Stomach (tissue), 19 donors: ENCODE measurements at places on chromosomes 1 and 21. TPM values are rescaled to one million over a fixed set of nuclear protein-coding genes. Genes with fewer than 3 reads are reported as not detected.

GRCh38 chr1:70295749-70296148 lies 58.8 kb downstream of the ANKRD13C start:
- H3K4me1 ChIP-seq = no peaks in the 10 kb centered on the region
- H3K4me3 ChIP-seq = no peak overlapping the region
- H3K36me3 ChIP-seq = peaks cover 75% of the 10 kb centered on the region
- no peak overlapping the region for H3K27ac ChIP-seq

DNA sequence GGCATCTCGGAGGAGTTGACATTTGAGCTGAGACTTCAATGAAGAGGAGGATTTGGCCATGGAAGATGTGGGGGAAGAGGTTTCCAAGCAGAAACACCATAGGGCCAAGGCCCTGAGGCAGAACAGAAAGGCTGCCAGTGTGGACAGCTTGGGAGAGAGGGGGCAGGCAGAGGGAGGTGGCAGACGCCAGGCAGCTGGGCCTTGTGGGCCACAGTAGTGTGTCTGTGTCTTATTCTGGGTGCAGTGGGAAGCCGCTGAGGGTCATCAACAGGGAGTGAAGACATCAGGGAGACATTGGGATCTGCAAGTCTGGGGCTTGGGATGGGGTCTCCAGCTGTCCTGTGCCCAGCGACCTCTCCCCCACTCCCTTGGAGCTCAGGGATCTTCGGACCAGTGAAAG lies 96.8 kb downstream of the LACTBL1 start:
- no peaks in the 10 kb centered on the region for H3K36me3 ChIP-seq
- no peak for DNase-seq
- no peaks in the 10 kb centered on the region for H3K27me3 ChIP-seq
- no peak overlapping the region for H3K4me3 ChIP-seq
- H3K4me1 ChIP-seq = peaks cover 2% of the 10 kb centered on the region

GRCh38 chr1:151164732-151165280 lies 896 bp downstream of the LYSMD1 start:
- peaks cover 51% of the 10 kb centered on the region for H3K36me3 ChIP-seq
- DNase-seq = peak; percentile 37
- peak overlapping the region; percentile 85 for H3K4me3 ChIP-seq
- no peaks in the 10 kb centered on the region for H3K27me3 ChIP-seq
- H3K4me1 ChIP-seq = peaks cover 43% of the 10 kb centered on the region
- peak overlapping the region; percentile 82 for H3K27ac ChIP-seq

GRCh38 chr21:29423099-29423870 lies 124.6 kb downstream of the BACH1 start:
- H3K27ac ChIP-seq = no peak overlapping the region
- no peaks in the 10 kb centered on the region for H3K27me3 ChIP-seq
- H3K4me3 ChIP-seq = no peak overlapping the region
- no peak for DNase-seq
- H3K36me3 ChIP-seq = no peaks in the 10 kb centered on the region

- no peak overlapping the region for H3K4me3 ChIP-seq
- H3K36me3 ChIP-seq = no peaks in the 10 kb centered on the region
- DNase-seq = no peak
- no peak overlapping the region for H3K27ac ChIP-seq
- peaks cover 5% of the 10 kb centered on the region for H3K4me1 ChIP-seq
These were observed 86.8 kb downstream of the ADGRL2 start for GRCh38 chr1:81887421-81888144.

- H3K4me1 ChIP-seq = no peaks in the 10 kb centered on the region
- H3K27ac ChIP-seq = no peak overlapping the region
- H3K36me3 ChIP-seq = no peaks in the 10 kb centered on the region
- H3K4me3 ChIP-seq = no peak overlapping the region
- H3K27me3 ChIP-seq = no peaks in the 10 kb centered on the region
These were observed 118.2 kb downstream of the LEPR start for GRCh38 chr1:65538664-65539063.

GRCh38 chr1:18716112-18716784 lies 85.6 kb downstream of the PAX7 start:
- H3K27ac ChIP-seq = no peak overlapping the region
- DNase-seq = no peak
- H3K4me3 ChIP-seq = no peak overlapping the region
- no peaks in the 10 kb centered on the region for H3K4me1 ChIP-seq
- peaks cover 12% of the 10 kb centered on the region for H3K27me3 ChIP-seq

- H3K27me3 ChIP-seq = no peaks in the 10 kb centered on the region
- DNase-seq = no peak
- no peaks in the 10 kb centered on the region for H3K36me3 ChIP-seq
- H3K27ac ChIP-seq = no peak overlapping the region
- H3K4me3 ChIP-seq = no peak overlapping the region
These were observed 311.5 kb downstream of the DUSP10 start for GRCh38 chr1:221430152-221430960.

- H3K27me3 ChIP-seq = no peaks in the 10 kb centered on the region
- H3K27ac ChIP-seq = no peak overlapping the region
- DNase-seq = no peak
- no peak overlapping the region for H3K4me3 ChIP-seq
These were observed 246.9 kb downstream of the GRIK3 start for GRCh38 chr1:36787312-36787913.

GRCh38 chr1:5743435-5744095 lies 248.7 kb downstream of the NPHP4 start:
- H3K27me3 ChIP-seq = no peaks in the 10 kb centered on the region
- no peak for DNase-seq
- no peak overlapping the region for H3K4me3 ChIP-seq
- no peaks in the 10 kb centered on the region for H3K4me1 ChIP-seq

DNA sequence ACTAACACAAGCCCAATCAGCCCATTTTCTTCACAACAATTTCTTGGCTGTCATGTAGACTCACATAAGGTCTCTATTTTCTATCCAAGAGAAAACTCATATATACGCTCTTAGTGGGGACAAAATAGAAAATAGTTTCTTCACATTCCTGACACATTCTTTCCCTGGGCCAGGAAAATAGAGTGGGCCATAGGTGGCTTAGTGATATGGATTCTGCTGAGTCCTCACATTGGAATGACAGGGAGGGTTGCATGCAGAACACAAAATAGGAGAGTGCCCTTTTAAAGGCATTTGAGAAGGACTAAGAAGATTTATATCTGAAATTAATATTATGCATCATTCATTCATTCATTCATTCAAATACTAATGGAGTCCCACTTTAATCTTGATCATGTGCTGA lies 207.7 kb downstream of the LYPLAL1 start:
- H3K4me3 ChIP-seq = no peak overlapping the region
- H3K27me3 ChIP-seq = no peaks in the 10 kb centered on the region
- H3K36me3 ChIP-seq = no peaks in the 10 kb centered on the region
- DNase-seq = no peak

DNA sequence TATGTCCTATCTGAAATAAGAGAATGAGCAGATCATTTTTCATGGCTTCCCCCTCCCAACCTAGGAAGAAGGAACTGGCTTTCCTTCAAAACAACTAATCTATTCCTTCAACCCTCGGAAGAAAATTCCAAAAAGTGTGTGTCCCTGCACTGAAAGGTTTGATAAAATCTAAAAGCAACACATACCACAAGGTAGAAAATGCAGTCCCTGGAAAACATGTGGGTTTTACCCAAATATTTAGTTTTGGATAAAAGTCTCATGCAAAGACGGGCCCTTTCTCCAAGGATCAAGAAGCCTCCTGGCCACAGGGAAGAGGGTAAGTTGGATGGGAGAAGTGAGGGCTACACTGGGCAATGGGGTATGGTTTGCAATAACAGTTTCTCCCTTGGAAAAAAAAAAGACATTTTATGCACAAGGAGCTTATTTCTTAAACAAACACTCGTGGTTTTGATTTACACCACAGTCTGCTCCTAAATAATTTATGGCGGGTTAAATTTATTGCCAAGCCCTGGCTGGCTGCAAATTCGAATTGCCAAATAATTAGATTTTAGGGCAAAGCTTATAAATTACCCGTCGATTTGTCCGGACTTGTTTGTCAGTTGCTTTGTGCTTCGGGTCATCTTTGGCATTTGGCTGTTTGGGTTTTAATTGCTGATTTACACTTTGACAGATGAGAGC lies 28.9 kb downstream of the ERI3 start:
- no peaks in the 10 kb centered on the region for H3K27me3 ChIP-seq
- DNase-seq = no peak
- H3K27ac ChIP-seq = no peak overlapping the region
- H3K36me3 ChIP-seq = peaks cover 12% of the 10 kb centered on the region

UQCRH gene
- total RNA-seq = 339 TPM

AIRE gene
- not detected for total RNA-seq

FCAMR gene
- total RNA-seq = not detected

ECE1 gene
- total RNA-seq = 45.1 TPM

ARHGEF10L gene
- total RNA-seq = 75.4 TPM

TNFRSF18 gene
- total RNA-seq = 1.7 TPM

KIF2C gene
- total RNA-seq = 34.8 TPM

CACNA1E gene
- not detected for total RNA-seq

RAVER2 gene
- total RNA-seq = 24.1 TPM
